Activated T-helper 1 cell treated with Interleukin-2 at 50 U/mL for 16 hours (primary cell): ENCODE measurements at places on chromosomes 3 and 15.

- no peak for DNase-seq
These were observed 539.1 kb downstream of the EDEM1 start for GRCh38 chr3:5726621-5727020.

GRCh38 chr15:92579931-92580470 lies 75.6 kb downstream of the FAM174B start:
- no peak for DNase-seq

GRCh38 chr15:41401904-41402267 lies 410 bp downstream of the NDUFAF1 start:
- DNase-seq, result no peak

GRCh38 chr15:75347222-75348033 lies 589 bp downstream of the NEIL1 start:
- DNase-seq, result peak; percentile 43

GRCh38 chr15:87549860-87550259 lies 706.7 kb downstream of the NTRK3 start:
- DNase-seq, result no peak

DNA sequence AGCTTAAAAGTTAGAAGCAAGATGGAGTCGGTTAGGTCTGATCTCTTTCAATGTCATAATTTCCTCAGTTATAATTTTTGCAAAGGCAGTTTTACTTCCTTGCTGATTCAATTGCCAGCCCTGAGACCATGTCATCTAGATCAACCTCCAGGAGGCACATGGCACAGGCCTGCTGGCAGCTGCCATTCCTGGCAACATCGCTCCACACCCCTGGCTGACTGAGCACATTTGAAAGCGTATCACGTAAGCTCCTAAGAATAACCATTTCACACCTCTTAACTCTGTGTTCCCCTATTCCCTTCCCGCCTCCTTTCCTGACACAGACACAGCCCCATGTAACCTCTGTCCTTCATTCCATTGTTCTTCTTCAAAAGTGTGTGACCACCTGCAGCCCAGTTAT lies 313.9 kb upstream of the CTNNB1 start:
- DNase-seq, result no peak

GRCh38 chr3:87351937-87352336 lies 75.6 kb upstream of the POU1F1 start:
- no peak for DNase-seq

DNA sequence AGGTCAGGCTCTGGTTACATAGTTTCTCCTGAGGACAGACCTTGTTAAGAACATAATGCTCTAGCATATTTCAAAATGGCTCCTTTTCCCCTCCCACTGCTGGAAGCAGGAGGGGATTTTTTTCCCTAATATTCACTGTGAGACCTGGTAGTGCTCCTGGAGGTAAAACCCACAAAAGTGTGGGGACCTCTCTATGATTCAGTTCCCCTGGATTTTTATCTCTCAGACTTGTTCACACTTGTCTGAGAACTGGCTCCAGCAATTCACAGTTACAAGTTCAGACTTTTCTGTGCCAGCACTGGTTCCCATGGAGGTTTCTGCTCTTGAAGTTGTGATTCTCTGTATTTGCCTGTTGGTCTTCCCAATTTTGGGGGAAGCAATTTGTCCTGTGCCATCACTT lies 36.3 kb upstream of the PCOLCE2 start:
- DNase-seq, result no peak

GRCh38 chr15:100533886-100534285 lies 5.1 kb upstream of the CERS3 start:
- DNase-seq, result no peak
